ENCODE measurements at places on chromosomes 6 and 20. TPM values are rescaled to one million over a fixed set of nuclear protein-coding genes. Genes with fewer than 3 reads are reported as not detected.

DNA sequence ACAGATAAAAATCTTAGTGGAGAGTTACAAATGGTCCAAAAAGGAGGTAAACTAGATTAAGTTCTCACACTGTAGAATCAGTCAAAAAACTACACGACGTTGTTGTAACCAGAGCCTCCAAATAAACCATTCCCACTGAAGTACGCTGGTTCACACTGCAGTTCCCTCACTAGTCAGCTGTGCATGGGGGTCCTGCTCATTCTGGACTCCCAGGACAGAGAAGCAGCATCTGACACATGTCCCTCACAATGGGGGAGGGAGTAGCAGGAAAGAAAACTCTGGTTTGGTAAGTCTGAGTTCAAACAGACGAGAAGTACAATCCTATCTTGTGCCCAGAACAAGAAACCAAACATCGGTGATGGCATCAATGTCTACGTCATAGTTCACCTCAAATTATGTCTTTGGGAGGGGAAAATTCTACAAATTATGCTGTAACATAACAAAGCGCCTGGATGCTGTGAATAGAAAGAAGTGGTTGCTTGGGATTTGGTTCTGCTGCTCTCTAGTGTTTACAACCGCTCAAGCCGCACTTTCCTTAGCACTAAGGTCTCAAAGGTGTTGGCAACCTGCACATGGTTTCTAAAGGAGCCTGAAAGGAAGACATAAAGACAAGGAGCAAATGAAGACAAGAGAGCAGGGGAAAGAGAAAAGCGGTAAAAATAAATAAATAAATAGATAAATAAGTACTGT lies 208.0 kb downstream of the GMDS start:
- no peaks in the 10 kb centered on the region for H3K4me1 ChIP-seq
- no peak overlapping the region for H3K27ac ChIP-seq
- no peak overlapping the region for H3K4me3 ChIP-seq
- H3K27me3 ChIP-seq: no peaks in the 10 kb centered on the region
- no peaks in the 10 kb centered on the region for H3K36me3 ChIP-seq

DNA sequence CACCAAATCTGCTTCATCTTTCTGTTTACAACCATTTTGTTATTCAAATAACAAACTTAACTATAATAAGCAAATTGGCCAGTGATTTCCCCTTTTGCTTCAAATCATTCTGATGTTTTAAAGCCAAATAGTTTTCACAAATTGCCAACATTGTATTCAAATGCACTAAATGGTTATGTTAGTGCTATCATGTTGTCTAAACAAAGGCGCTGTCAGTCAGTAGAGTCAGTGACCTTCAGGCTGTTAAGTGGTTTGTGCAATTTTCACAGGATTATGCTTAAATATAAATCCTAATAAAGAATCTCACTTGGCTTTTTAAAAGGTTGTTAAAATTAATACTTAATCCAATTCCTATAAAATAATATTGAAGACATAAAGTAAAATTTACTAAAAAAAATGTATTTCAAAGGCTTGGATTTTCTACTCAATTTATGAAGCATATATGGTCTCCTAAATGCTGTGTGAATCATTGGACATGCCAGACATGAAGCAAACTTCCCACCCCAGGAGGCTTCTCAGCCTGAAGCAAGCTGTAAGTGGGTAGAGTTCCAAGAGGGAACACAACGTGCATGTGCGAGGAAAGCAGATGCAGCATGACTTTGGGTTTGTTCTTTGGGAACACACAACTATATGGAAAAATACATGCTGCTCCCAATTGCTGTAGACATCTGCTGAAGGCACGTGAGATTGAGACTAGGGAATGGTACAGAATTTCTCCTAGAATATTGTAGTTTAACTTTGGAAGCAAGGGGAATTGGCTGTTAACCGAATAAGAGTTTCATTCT lies 54.9 kb downstream of the RSPO3 start:
- H3K4me3 ChIP-seq: no peak overlapping the region
- no peak for DNase-seq
- no peaks in the 10 kb centered on the region for H3K36me3 ChIP-seq
- no peaks in the 10 kb centered on the region for H3K4me1 ChIP-seq
- no peak overlapping the region for H3K27ac ChIP-seq

DNA sequence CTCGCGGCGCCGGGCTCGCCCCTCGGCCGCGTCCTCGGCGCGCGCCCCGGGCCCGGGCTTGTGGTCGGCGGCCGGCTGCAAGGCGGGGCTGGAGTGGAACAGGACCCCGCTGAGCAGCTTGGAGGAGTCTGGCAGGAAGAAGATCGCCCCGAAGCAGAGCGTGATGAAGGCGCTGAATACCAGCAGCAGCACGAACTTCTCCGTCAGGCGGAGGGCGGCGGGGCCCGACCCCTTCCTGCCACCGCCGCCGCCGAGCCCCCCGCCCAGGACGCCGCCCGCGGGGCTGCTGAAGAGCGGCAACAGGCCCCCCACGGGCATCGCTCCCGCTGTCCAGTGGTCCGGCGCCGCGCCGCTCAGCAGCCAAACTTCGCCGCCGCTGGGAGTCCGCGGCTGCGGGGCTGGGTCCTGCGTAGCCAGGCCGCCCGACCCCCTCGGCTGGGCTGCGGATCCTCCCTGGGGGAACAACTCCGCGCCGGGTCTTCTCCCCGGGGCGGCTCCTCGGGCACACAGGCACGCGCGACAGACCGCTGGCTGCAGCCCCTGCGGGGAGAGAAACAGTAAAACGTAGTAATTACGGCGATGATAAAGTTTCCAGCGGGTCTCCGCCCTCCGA lies 707 bp downstream of the MAN1A1 start:
- peak; percentile 27 for DNase-seq
- H3K36me3 ChIP-seq: no peaks in the 10 kb centered on the region
- H3K4me1 ChIP-seq: peaks cover 5% of the 10 kb centered on the region
- peak overlapping the region; percentile 82 for H3K4me3 ChIP-seq
- peak overlapping the region; percentile 95 for H3K27ac ChIP-seq

- no peaks in the 10 kb centered on the region for H3K4me1 ChIP-seq
- H3K36me3 ChIP-seq: no peaks in the 10 kb centered on the region
- no peak overlapping the region for H3K27ac ChIP-seq
- peaks cover 16% of the 10 kb centered on the region for H3K27me3 ChIP-seq
Measured at GRCh38 chr20:56828402-56828801, 199.3 kb downstream of the TFAP2C start.

DNA sequence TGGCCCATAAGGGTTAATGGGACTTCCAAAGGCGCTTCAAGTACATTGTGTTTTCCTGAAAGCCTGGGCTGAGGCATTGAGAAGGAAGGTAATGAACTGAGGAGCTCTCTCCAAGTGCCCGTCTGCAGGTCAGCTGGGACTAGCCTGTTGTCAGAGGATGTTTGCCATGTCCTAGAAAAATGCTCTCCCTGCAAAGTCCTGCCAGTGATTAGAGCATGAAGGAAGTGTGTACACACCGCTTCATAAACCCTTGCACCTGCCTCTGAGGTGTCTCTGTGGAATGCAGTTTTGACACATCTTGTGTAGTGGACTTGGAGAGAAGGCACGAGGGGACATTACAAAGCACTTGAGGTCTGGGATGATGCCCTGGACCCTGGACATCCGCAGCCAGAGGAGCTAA lies 506.7 kb downstream of the KIF16B start:
- no peak for DNase-seq
- H3K27ac ChIP-seq: no peak overlapping the region

CAP2 gene
- 10.1 TPM for total RNA-seq

WFDC12 gene
- not detected for total RNA-seq

DNA sequence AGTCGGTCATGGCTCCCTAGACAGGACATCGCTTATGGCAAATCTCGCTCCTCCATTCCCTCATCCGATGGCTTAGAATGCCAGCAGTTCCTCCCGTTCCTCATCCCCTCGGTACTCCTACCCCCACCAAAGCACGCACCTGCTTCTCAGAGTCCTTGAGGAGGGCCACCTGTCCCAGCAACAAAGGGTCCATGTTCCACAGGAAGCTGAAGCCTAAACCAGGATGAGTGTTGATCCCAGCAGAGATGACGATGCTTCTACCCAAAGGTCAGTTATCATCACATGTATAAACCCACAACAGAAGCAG lies 111.2 kb downstream of the THBS2 start:
- no peak for DNase-seq
- H3K4me3 ChIP-seq: no peak overlapping the region
- no peaks in the 10 kb centered on the region for H3K27me3 ChIP-seq
- peak overlapping the region; percentile 69 for H3K27ac ChIP-seq
- no peaks in the 10 kb centered on the region for H3K36me3 ChIP-seq

LY6G6C gene
- total RNA-seq: not detected

- H3K4me3 ChIP-seq: no peak overlapping the region
- no peak overlapping the region for H3K27ac ChIP-seq
- DNase-seq: no peak
- H3K4me1 ChIP-seq: no peaks in the 10 kb centered on the region
- H3K36me3 ChIP-seq: no peaks in the 10 kb centered on the region
Measured at GRCh38 chr20:11473983-11474382, 443.7 kb upstream of the BTBD3 start.

- H3K27me3 ChIP-seq: no peaks in the 10 kb centered on the region
- H3K27ac ChIP-seq: no peak overlapping the region
- no peak overlapping the region for H3K4me3 ChIP-seq
- H3K36me3 ChIP-seq: no peaks in the 10 kb centered on the region
- no peak for DNase-seq
- H3K4me1 ChIP-seq: no peaks in the 10 kb centered on the region
Measured at GRCh38 chr20:26276554-26277210, 580.0 kb upstream of the ZNF337 start.
